ENCODE measurements at places on chromosomes 1 and 21. TPM values are rescaled to one million over a fixed set of nuclear protein-coding genes. Genes with fewer than 3 reads are reported as not detected.

DNA sequence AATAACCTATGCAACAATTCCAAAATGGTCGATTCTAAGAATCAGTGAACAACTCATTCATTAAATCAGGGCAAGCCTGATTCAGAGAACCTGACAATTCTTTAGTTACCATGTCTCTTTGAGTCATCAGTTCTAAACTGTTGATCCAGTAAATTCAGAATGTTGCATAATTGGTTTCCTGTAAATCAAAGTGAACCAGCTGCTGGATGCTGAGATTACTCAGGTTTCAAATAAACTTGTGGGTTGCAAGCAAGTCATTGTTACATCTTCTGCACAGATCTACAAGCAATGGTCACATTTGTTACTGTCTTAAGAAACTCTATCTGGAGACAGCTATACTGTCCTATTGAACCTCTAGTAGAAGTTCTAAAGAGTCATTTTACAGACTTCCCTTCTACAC lies 16.5 kb downstream of the PLA2G2D start:
- peak overlapping the region; percentile 57 for H3K27ac ChIP-seq
- peak; percentile 13 for DNase-seq
- no peak overlapping the region for H3K4me3 ChIP-seq
- H3K27me3 ChIP-seq, result peaks cover 3% of the 10 kb centered on the region
- H3K36me3 ChIP-seq, result no peaks in the 10 kb centered on the region
- peaks cover 8% of the 10 kb centered on the region for H3K4me1 ChIP-seq

DNA sequence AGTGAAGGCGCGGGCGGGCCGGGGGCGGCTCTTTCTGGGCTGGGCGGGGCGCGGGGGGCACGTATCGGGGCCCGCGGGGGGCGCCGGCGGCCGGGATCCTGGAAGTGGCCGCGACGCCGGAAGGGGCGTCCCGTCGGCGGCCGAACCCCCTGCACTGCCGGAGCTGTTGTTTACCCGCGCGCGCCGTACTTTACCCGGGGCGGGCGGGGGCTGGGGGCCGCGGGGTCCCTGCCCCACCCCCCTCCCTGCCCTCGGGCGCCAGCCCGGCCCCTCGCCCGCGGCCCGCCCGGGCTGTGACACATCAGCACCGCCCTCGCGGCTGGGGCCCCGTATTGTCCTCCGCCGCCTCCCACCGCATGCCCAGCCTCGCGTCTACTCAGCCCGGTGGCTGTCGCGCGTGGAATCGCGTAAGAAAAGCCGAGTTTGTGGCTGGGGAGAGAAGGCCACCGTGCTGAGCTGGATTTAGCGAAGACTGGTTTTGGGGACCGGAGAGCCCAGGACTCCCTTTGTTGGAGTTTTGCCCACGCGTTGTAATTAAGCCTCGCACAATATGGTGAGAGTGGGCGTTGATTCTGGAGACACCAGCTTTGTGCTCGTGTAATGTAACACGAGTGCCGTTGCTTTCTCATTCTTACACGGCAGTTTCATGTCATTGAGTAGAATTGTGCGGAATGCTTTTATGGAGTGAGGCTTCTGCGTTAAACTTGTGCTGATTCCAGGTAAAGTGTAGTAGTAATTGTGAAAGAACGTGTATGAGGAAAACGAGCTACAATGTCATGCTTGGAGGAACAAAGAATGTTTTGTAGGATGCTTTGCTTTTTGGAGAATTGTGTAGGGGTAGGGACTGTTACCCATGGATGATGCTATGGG lies 559 bp downstream of the BACH1 start:
- H3K4me3 ChIP-seq, result peak overlapping the region; percentile 78
- H3K36me3 ChIP-seq, result peaks cover 4% of the 10 kb centered on the region
- peak overlapping the region; percentile 76 for H3K27ac ChIP-seq
- H3K4me1 ChIP-seq, result peaks cover 62% of the 10 kb centered on the region

GRCh38 chr1:179921981-179922872 lies 32.4 kb upstream of the CEP350 start:
- H3K4me1 ChIP-seq, result peaks cover 14% of the 10 kb centered on the region
- peaks cover 19% of the 10 kb centered on the region for H3K36me3 ChIP-seq
- no peaks in the 10 kb centered on the region for H3K27me3 ChIP-seq
- no peak overlapping the region for H3K4me3 ChIP-seq

- H3K36me3 ChIP-seq, result peaks cover 18% of the 10 kb centered on the region
- no peak for DNase-seq
- no peaks in the 10 kb centered on the region for H3K4me1 ChIP-seq
- H3K4me3 ChIP-seq, result no peak overlapping the region
- no peak overlapping the region for H3K27ac ChIP-seq
Measured at GRCh38 chr1:20974951-20975350, 187.8 kb upstream of the HP1BP3 start.

DNA sequence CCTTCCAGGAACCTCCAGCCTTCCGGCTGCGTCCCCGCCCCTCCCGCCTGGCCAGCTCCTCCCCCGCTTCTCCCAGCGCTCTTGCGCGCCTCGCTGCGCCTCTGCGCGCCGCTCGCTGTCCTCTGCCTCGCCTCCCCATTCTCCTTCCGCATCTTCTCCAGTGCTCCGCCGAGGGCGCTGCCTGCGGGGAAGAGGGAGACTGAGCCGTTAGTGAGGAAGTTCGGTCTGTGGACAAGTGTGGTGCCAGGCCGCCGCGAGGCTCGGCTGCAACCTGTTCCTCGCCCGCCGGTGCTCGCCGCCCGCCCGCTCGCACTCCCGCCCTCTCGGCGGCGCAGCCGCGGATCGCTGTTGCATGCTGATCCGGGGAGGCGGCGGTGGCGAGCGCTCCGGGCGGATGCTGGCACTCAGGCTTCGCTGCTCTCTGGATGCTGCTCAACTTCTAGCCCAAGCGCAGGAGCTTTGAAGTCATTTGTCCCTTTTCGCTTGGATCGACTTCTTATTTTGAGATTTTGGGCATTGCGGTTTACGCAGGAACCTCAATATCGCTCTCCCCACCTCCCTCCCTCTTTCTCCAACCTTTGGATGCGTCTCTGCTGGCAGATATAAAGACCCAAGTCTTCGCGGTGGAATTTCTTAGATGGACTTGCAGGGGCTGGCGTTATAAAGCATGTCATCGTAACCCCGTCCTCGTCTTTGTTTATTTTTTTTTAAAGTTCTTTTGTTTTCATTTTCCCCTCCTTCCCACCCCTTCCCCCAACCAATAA lies 614 bp upstream of the CACNA1E start:
- H3K4me1 ChIP-seq, result peaks cover 20% of the 10 kb centered on the region
- H3K27me3 ChIP-seq, result peaks cover 52% of the 10 kb centered on the region

DNA sequence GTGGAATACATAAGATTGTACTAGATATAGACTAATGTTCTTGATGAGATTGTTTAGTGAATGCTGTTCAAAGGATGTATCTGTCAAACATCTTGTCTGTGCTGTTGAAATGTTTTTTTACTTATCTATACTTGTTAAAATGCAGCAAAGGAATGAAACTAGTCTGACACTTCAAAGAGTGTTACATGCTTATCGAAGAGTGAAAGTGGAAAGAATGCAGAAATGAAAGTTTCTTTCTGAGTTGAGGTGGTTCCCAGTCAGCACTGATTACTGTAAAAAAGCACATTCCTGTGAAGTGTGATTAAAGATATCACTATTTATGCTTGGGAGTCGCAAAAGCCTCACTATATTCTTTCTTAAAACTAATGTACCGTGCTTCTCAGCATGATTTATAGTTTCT lies 1225.2 kb downstream of the NCAM2 start:
- H3K27me3 ChIP-seq, result peaks cover 3% of the 10 kb centered on the region
- peaks cover 8% of the 10 kb centered on the region for H3K4me1 ChIP-seq
- no peaks in the 10 kb centered on the region for H3K36me3 ChIP-seq
- peak; percentile 6 for DNase-seq
- H3K4me3 ChIP-seq, result no peak overlapping the region
- no peak overlapping the region for H3K27ac ChIP-seq

- no peaks in the 10 kb centered on the region for H3K36me3 ChIP-seq
- peaks cover 2% of the 10 kb centered on the region for H3K4me1 ChIP-seq
- H3K27ac ChIP-seq, result no peak overlapping the region
Measured at GRCh38 chr1:110262846-110263631, 52.9 kb downstream of the KCNC4 start.

DNA sequence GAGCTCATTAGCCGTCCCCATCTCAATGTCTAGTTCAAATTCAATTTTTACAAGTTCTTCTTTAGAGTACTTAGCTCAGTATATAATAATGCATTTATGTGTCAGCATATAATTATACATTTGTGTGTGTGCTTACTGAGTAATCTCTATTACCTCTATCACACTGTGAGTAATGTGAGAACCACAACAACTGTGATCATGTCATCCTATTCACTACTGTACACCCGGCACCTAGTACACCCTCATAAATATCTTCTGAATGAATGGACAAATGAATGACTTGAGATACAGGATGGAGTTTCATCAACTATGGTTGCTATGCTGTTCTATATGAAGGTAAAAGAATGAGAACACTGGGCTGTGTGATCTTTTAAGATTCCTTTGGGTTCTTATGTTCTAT lies 124.0 kb downstream of the GPATCH2 start:
- no peak overlapping the region for H3K4me3 ChIP-seq
- DNase-seq, result no peak
- peaks cover 16% of the 10 kb centered on the region for H3K36me3 ChIP-seq

TTC24 gene
- total RNA-seq, result 3.1 TPM

TMEM240 gene
- not detected for total RNA-seq

LRIG2 gene
- total RNA-seq, result 7.7 TPM

BRDT gene
- total RNA-seq, result not detected

FCGR1A gene
- total RNA-seq, result not detected

SLC25A24 gene
- 5.5 TPM for total RNA-seq

PGLYRP4 gene
- total RNA-seq, result not detected

C4BPB gene
- 1.1 TPM for total RNA-seq

COL8A2 gene
- total RNA-seq, result 0.07 TPM

C1orf115 gene
- 1.3 TPM for total RNA-seq
